Muscle of leg (tissue), 16 donors: ENCODE measurements at places on chromosomes 12 and 14. TPM values are rescaled to one million over a fixed set of nuclear protein-coding genes. Genes with fewer than 3 reads are reported as not detected.

Gene KCNK10
- total RNA-seq, result 0.04 TPM

Gene SLC25A21
- total RNA-seq, result 1.1 TPM

Gene CRIP1
- total RNA-seq, result 39.3 TPM

DNA sequence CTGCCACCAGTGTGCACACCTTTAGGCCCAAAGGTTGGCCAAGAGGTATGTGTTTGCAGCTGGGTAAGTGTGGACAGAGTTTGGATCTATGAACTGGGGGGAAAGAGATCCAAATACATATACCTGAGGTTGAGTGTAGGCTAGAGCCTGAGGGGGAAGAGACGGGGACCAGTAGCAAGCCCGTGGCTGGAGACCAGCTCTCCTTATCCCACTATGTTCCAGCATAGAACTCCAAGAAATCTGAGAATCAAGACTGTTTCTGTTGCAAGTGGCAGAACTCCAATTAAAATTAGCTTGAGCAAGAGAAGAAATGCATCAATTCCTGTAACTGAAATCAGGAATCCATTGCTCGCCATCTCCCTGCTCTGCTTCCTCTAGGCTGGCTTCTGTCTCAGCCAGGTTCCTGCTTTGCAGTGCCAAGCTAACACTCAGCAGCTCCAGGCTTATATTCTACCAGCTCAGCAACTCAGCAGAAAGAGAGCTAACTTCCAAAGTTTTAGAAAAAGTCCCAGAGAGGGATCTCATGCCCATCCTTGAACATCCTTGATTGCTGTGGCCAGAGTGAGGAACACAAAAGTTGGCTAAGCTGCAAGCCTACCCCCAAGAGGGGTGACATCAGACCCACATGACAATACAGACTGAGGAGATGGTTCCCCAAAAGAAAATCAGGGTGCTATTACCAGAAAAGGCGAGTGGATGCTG is 1.5 kb upstream of the PCK2 start:
- DNase-seq, result peak; percentile 43

DNA sequence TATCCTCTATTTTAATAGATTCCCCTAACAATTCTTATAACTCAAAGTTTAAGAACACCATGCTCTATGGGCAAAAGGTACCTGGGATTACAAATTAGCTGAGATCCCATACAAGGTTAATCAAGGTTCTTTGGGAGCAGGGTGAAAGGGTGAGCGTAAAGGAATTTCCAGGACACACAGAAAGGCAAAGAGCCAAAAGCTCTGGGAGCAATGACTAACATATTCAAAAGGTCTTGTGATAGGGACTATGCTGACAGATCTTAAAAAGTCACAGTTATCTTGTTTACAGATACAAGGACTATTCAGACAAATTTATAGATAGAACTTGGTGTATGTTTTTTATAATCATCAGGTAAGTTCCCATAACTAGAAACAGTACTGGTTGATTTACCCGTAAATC is 19.5 kb upstream of the PPFIBP1 start:
- no peak for DNase-seq

DNA sequence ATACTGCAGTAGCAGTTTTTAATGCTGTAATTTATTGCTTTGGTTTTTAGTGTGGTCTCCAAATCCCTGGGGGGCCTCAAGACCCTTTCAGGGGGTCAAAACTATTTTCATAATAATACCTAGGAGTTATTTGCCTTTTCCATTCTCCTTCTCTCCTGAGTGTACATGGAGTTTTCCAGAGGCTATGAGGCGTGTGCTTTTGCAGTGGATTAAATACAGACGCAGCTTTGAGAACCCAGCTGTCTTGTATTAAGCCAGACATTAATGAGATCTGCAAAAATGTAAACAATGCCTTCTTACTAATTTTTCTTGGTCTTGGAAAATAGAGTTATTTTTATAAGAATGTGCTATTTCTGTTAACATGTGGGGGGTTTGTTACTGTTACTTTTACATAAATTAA is 68.6 kb downstream of the SLC25A47 start:
- peak; percentile 63 for DNase-seq

- no peak for DNase-seq
Measured at GRCh38 chr14:75531256-75531655, 9.0 kb downstream of the BATF start.
